ENCODE measurements at places on chromosomes 1 and 21. TPM values are rescaled to one million over a fixed set of nuclear protein-coding genes. Genes with fewer than 3 reads are reported as not detected.

Gene NKAIN1
- 0.31 TPM for total RNA-seq

Gene SLC45A1
- total RNA-seq, result not detected

Gene CD247
- total RNA-seq, result 5.0 TPM

Gene OLIG2
- total RNA-seq, result not detected

Gene EXTL1
- total RNA-seq, result not detected

Gene OR2AK2
- not detected for total RNA-seq

DNA sequence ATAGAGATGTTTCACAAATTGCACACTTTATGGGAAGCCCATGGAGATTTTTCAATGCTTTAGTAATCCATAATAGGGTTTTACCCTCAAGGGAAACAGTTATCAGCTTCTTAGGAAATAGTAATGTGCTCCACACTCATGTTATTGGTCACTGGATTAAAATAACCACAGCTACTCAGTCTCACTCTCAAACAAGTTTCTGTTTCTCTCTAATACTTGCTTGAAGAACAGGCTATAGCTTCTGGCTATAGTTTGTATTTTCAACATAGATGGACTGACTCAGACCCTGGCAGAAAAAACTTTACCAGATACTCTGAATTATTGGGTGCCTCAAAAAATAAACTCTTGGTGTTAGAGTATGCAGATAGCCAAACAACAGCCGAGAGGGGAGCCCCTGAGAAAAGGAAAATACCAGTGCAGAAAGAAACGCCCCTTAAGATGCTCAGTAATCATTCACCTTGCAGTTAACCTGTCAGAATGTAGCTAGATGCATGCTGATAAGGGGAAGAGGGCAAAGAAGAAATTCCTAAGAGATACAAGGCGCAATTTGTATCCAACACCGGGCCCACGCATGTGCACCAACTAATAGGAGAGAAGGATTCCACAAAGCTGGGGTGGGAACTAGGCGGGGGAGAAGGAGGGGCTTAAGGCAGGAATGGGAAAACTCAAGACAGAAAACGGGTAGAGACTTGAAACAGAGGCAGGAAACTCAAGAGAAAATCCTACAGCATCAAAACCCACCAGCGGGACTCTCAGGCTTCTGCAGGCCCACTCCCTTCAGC, 30.4 kb upstream of the PDE4B start:
- no peak for DNase-seq

- DNase-seq, result no peak
Measured at GRCh38 chr21:33261635-33262034, 4.5 kb upstream of the IL10RB start.

DNA sequence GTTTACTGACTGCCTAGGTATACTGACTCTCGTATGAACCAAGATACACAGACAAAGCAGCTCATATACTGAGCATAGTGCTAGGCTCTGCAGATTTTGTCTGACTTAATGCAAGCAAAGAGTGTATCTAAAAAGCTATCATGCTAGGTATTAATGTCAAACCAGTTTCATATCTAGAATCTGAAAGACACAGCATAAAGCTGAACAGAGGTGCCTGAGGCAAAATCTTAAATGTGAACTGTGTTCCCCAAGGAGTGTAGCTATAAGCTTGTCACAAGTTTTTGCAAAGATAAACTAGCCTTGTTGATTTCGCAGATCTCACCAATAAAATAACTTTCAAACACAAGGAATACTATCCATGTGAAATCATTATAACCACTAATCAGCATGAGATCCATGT, 18.1 kb downstream of the JAK1 start:
- DNase-seq, result no peak

- DNase-seq, result no peak
Measured at GRCh38 chr21:45154511-45155508, 80.4 kb downstream of the ADARB1 start.

DNA sequence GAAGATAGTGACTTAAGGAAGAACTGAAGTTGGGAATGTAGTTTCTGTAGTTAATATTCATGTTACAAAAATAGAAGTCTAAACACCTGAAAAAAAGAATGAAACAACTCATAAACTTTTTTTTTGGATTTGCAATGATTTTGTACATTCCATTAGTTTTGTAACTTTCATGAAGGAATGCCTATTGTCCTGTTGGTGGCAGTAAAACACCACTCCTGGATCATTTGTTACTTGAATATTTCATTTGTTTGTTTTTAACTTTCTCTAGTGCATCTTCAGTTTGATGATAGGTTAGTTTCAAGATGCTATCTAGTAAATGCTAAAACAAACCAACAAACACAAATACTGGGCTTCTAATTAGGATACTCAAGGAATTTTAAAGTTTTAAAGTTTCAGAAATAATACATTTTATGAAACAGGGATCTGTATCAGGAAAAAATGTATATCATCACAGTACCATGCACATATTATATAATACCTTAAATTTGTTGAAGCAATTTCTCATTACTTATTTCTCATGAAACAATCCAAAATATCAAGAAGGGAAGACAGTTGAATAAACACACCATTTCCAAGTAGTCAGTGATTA, 229.7 kb upstream of the CACYBP start:
- no peak for DNase-seq

GRCh38 chr1:24344090-24344742, 25.1 kb downstream of the GRHL3 start:
- DNase-seq, result no peak

DNA sequence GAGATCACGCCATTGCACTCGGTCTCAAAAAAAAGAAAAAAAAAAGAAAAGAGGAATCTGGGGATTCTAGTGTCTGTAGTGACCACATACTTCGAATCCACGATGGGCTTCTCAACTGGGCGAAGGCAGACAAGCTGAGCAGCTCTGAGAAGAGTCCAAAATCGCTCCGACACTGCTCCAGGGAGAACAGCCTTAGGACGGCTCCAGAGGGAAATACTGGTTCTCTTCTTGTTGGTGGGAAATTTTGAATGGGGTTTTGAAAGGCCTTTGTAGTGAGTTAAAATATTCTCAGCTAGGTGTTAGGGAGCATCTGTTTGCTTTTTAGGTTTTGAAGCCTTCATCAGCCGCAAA, 18.3 kb upstream of the HJV start:
- no peak for DNase-seq

DNA sequence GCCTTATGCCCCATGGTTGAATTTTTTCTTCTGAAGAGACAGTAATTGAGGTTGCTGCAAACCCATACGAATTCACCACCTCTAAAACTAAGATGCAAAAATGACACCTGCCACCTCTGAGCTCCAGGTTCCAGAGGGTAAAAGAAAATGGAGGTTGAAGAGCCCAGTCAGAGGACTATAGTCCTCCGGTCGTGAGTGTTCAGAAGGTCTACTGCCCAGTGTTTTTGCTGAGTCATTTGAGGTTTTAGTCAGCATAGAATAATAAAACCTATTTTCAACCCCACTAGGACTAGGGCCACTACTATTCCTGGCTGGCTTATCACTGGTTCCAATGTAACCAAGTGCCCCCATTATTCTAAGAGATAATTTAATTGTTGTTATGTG, 12.9 kb upstream of the SLAMF7 start:
- no peak for DNase-seq

GRCh38 chr1:7784492-7785071, 491 bp downstream of the PER3 start:
- DNase-seq, result peak; percentile 84

DNA sequence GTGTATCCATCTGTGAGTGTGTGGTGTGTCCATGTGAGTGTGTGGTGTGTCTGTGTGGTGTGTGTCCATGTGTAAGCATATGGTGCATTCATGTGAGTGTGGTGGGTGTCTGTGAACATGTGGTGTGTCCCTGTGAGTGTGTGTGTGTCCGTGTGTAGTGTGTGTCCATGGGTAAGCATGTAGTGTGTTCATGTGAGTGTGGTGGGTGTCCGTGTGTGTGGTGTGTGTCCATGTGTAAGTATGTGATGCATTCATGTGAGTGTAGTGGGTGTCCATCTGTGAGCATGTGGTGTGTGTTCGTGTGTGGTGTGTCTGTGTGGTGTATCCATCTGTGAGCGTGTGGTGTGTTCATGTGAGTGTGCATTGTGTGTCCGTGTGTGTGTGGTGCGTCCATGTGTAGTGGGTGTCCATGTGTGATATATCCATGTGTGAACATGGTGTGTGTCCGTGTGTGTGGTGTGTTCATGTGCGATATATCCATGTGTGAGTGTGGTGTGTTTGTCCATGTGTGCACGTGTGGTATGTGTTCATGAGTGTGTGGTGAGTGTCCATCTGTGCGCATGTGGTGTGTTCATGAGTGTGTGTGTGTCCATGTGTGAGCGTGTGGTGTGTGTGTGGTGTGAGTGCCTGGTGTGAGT, 12.3 kb downstream of the SLC19A1 start:
- no peak for DNase-seq

- DNase-seq, result no peak
Measured at GRCh38 chr1:217393896-217394295, 237.0 kb downstream of the GPATCH2 start.

- DNase-seq, result no peak
Measured at GRCh38 chr1:226677027-226678020, 61.8 kb downstream of the ITPKB start.

- DNase-seq, result no peak
Measured at GRCh38 chr1:95435611-95436010, 201.6 kb downstream of the RWDD3 start.

DNA sequence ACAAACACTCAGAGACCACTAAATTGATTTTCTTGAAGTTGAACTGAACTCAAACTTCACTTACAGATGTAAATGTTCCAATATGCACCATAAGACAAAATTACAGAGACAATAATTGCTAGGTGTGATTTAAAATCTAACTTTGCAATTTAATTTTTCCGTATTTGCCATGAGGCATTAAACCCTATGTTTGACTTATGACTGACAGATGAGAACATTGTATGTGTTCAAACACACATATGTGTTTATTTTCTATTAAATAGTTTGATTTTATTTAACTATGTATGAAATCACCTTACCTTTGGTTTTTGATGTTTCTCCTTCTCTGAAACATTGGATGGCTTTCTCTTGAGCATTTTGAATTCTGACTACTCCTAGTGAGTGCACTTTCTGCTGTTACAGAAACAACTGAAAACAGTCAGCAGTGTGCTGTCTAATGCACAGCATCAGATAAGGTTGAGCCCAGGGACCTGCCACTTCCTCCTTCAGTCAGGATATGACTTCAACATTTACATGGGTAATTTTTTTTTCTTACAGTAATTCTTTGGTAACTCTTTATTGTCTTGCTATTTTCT, at the start of gene SAMSN1:
Gene SAMSN1, minus strand, starts transcription at position 410 of the 575 bp plus-strand sequence. Its CDS starts 54 bp downstream, at position 356.
- DNase-seq, result no peak

DNA sequence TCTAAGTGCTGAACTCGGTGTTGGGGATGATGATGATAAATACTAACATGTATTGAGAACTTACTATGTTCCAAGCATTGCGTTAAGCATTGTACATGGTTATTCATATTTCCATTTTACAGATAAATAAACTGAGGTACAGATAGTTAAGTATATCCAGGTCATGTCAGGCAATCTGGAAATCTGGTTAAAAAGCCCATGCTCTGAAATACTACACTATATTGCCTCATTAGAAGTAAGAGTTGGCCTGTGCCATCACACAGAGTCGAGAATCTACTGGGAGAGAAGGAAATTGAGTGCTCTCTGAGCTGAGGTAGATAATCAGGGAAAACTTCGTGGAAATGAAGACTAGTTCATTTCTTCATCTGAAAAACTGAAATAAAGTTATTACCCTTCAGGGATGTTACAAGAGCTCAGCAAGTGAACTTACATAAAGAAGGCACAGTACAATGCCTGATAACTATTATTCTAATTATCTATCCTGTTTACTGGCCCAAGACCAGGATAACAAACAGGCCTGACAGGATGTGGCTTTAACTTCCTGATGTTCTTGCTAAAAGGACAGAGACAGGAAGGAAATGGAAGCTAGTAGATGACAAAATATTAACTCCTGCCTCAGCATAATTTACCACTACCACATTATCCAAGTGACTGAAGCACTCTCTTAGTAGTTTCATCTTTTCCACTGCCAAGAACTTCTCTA, 85.6 kb downstream of the EPS15 start:
- DNase-seq, result no peak

All from upper lobe of left lung (tissue), 6 donors.